Activated gamma-delta T cell treated with Interleukin-2 at 50 U/mL for 16 hours (primary cell): ENCODE measurements at places on chromosomes 6 and 20.

DNA sequence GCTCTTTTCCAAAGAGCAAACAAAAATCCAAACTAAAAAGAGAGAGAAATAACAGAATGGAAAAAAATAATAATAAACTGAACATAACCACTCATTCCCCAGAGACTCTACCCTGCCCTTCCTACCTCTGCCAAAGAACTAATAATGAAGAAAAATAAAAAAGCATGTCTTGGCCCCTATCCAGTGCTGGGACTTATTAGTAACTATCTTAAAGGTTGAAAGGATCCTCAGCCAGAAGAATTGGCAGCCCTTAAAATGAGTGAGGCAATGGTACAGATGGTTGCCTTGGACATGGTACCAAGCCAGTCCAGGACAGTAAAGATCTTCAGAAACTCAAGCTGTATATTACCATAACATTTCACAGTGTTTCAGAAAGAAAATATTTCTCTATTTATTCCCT lies 279.3 kb downstream of the HACE1 start:
- DNase-seq, result no peak

DNA sequence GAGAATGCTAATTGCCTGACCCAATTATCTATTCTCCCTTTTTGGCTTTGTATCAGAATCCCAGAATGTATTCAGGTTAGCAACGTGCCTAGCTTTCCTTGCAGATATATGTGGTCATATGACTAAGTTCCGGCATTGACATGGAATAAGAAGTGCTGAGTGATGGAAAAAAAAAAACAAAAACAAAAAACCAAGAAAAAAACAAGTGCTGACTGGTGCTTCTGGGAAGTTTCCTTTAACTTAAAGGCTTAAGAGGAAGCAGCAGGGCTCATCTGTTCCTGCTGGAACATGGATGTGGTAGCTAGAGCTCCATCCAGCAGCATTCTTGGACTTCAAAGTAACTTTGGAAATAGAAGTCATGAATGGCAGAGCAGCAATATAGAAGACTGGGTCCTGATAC lies 10.4 kb upstream of the RPF2 start:
- no peak for DNase-seq

DNA sequence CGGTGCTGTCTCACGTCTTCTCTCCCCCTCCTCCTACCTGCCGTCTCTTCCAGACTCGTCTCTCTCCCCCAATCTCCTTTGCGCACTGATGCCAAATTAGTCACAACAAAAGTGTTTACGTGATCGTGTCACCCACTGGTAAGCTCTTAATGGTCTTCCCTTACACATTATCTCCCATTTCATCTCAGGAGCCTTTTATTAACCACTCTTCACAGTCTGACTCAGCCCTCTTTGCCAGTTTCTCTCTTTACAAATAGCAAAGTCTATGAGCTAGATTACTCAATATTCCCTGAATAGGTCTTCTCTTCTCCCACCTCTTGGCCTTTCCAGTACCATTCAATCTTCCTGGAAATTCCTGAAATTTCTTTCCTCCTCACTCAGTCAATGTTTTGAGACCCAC lies 247.0 kb downstream of the ESR1 start:
- no peak for DNase-seq

DNA sequence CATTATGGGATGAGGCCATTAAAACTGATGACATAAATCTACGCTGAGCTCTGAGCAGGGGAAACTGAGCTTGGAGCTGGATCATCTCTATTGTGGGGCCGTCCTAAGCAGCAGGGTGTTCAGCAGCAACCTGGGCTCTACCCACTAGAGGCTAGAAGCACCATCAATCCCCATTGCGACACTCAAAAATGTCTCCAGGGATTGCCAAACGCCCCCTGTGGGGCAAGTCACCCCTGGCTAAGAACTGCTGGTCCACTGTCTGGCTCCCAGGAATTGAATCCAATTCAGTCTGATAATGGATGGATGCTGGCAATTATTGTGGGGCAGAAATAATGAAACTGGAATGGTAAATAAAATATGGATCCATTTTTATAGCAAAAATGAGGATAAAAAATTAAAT lies 38.2 kb downstream of the PMEPA1 start:
- DNase-seq, result no peak

GRCh38 chr6:21507811-21508210 lies 85.7 kb upstream of the SOX4 start:
- no peak for DNase-seq

DNA sequence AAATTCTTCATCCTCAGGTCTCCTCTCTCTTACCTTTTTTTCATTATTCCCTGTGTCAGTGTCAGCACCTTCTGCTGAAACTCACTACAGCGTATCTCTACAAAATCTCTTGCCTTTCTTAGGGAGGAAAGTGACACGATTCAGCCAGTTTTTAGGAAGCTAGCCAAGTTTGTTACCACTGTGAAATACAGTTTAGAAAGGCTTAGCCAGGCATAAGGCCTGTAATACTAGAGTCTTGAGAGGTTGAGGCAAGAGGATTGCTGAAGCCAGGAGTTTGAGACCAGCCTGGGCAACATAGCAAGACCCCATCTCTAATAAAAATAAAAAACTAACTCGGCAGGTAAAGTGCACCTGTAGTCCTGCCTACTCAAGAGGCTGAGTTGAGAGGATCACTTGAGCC lies 16.7 kb downstream of the TAB2 start:
- DNase-seq, result no peak

DNA sequence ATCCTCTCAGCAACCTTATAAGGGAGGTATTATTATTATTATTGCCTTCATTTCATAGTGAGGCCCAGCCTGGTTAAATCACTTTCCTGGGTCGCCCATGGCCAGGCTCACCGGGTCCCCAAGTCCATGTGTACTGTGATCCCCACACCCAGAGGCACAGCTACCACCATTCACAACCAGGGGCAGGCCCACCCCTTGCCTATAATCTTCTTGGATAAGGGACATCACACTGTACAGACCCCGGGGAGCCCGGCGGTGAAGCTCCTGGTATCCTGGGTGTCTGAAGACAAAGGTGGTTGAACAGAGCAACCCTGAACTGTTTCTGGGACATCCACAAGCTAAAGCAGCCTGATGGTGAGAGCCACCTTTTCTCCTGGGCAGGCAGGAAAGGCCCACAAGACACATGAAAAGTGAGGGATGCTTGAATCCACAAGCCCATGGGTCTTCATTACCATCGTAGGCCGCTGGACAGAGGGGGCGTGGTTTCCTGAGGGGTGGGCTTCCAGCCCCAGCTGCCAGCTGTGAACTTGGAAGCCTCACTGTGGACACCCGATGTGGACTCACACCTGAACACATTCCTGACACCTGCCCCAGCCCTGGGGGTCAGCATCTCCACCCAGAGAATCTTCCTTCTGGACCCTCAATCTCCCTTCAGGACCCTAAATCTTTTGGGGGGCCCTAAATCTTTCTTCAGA lies 185.5 kb upstream of the PMEPA1 start:
- DNase-seq, result no peak

DNA sequence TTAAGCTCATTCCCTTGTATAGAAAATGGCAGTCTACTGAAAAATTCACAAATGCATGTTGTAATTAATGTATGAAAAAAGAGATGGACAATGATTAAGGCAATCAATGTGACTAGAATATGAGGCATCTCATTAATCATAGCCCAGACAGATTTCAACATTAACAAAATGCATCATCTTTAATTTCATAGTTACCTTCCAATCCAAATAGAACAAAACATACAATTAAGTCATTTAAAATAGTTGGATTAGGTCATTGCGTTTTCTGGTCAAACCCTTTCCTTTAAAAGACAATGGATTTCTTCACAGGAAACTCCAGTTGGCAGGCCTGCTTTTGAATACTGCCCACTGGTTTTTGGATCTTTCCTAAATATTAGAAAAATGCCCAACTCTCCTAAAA lies 203.9 kb downstream of the HAO1 start:
- no peak for DNase-seq

DNA sequence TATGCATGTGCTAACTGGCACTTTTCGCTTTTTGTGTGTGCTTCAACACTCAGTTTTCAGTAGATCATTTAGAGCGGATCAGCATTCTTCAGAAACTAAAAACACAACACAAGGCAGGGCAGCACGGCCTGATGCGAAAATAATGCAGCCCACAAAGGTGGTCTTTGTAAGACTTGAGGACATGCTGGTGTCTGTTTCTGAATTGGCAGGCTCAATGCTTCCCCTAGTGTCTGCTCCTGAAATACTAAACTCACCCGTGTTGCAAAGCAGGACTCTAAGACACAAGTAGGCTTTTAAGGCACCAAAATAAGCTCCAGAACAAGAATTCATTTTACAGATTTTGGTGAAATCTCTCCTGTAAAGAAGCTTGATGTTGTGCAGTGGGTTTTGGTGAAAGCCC lies 676.5 kb downstream of the TENT5A start:
- DNase-seq, result no peak
